HCT116 (cell line): ENCODE measurements at places on chromosomes 13 and 19.
A peak's percentile ranks its signal among the peaks of the same experiment; 100 is the strongest.

- peak; percentile 51 for DNase-seq
Measured at GRCh38 chr13:94416454-94417080, 62.9 kb downstream of the DCT start.

- no peak for DNase-seq
Measured at GRCh38 chr19:18274219-18274780, at the start of gene IQCN. TSS of gene IQCN (minus strand) at chr19:18274452. CDS start at chr19:18269478, 4,974 bp downstream.

DNA sequence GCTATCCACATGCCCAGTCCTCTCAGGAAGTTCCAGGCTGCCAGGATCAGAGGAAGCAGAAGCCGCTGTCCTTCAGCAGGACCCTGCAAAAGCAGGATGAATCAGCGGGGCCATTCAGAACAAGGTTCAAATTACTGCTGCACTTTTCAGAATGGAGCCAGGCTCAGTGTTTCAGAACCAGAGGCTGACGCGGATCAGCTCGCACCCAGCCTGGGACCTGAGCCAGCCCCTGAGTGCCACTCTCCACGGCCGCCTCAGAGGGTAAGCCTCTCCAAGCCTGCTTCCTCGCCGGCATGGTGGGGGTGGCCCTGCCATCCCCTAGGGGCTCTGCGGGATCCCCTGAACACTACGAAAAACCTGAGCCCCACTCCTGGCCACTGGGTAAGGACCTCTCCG lies 24.7 kb downstream of the RASA3 start:
- no peak for DNase-seq

GRCh38 chr19:960020-960419 lies 24.1 kb upstream of the WDR18 start:
- DNase-seq: no peak

DNA sequence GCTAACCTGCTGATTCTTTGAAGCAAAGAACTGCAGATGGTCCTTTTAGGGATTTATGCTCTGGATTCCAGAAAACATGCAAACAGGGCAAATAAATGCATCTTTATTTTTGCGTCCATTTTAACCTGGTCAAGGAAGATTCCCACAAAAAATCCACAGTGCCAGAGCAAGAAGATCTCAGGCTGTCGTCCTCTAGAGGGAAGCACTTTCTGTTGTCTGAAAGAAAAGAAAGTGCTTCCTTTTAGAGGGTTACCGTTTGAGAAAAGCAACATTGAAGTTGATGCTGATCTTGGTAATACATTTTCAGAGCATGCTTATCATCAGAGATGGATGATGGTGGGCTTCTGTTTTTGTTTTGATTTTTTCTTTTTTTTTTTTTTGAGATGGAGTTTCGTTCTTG lies 75.5 kb downstream of the DPRX start:
- no peak for DNase-seq

GRCh38 chr19:57465680-57466381 lies 8.9 kb upstream of the VN1R1 start:
- DNase-seq: peak; percentile 59

GRCh38 chr13:91904005-91904404 lies 505.6 kb downstream of the GPC5 start:
- no peak for DNase-seq

GRCh38 chr13:94716016-94716415 lies 3.7 kb upstream of the SOX21 start:
- no peak for DNase-seq

DNA sequence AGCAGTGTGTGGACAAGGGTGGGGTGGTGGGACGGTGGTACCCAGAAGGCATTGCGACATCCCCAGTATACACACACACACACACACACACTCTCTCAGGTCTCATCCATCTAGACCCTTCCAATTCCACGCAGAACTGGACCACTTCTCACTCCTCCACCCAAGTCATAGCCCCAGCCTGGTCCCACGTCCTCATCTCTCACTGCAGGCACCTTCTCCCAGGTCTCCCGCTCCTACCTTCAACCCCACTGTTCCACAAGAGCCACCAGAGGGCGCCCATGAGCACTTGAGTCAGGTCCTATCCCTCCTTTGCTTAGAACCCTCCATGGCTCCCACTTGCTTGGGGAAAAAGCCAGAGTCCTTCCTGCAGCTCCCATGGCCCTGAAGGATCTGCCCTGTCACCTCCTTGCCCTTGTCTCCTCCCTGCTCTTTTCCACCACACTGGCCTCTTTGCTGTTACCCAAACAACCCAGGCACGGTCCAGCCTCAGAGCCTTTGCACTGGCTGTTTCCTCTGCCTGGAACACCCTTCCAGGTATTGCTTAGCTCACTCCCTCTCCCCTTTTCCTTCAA lies 62.6 kb downstream of the IER2 start:
- DNase-seq: peak; percentile 56

DNA sequence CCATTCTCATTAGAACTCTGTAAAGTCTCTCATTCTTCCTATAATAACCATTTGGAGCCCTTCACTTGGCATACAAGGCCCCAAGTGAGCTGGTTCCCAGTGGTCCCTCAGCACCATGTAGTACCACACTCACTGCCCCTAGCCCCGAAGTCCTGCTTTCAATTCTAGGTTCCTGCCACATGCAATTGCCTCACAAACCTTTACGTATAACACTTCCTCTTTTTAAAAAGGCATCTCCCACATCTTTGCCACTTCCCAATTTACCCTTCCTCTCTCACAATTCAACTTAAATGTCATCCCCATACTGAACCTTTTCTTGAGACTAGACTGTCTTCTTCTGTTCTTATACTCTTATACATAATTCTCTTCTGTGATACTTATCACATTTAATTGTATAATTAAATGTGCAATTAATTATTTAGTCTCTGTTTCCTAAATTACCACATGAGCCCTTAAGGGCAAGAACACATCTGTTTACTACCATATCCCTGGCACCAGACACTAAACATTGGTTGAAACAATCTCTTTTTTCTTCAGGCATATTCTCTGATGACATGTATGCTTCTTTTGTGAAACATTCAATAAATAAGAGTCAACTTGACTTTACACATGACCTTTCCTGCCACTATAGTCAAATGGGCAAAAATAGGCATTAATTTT lies 304.0 kb downstream of the SPRY2 start:
- DNase-seq: no peak

DNA sequence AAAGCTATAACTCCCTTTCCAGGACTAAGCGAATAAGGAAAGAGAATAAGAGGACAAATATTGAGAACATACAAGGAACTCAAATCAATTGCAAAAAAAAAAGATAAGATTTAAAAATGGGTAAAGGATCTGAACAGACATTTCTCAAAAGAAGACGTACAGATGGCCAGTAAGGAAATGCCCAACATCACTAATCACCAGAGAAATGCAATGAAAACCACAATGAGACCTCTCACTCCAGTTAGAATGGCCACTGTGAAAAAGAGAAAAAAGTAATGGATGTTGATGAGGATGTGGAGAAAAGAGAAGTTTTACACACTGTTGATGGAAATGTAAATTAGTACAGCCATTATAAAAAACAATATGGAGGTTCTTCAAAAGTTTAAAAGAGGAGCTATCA lies 63.8 kb downstream of the VWA8 start:
- no peak for DNase-seq

- DNase-seq: peak; percentile 28
Measured at GRCh38 chr19:56076498-56076897, 44.6 kb downstream of the ZNF787 start.

DNA sequence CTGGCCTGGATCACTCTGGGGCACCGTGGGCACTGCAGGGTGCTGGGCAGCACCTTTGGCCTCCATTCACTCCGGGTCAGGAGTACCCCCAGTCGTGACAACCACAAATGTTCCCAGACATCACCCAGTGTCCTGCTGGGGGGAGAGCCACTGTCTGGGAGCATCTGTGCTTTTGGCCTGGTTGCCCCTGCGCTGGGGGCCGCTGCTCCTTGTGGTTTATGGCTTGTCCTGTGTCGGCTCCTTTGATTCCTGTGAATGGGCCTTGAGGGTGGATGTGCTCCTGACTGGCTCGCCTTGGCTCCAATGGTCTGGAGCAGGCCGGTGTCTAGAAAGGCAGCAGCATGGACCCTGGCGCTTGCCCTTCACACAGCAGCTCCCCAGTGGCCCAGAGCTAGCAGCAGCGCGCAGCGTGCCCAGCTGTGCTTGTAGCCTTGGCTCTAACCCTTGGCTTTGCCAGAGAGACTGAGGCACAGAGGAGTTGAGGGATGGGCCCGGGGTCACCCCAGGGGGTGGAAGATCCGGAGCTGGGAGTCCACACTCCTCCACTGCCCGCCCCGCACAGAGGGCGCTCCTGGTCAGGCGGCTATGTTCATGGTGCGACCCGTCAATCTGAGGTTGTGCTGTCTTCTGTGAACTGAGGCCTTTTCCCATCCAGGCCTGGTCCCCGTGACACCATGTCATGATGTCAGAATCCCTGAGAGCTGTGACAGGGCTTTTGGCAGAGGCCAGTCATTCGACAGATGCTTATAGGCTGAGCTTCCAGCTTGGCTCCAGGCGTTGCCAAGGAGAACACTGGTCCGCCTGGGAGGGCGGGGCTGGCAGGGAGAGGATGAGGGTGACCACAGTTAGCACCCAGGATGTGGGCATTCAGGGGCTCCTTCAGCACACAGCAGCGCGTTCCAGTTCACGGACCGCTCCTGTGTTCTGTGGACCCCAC lies 4.1 kb downstream of the DAZAP1 start:
- no peak for DNase-seq

DNA sequence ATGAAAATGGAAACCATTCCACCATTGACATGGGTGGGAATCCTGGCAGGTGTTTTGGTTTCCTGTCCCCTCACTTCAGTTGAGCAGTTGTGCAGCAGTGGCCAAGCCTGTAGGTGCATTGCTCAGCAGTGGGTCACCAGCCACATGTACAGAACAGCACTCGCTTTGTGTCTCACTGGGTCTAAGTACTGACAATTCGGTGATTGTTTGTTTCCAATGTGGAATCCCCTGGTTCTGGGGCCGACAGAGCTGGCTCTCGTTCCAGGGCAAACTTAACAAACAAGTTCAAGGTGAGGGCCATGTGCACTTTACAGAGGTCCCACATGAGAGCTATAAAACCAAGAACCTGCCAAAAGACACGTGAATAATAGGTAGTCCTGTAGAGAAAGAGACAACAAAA lies 54.1 kb upstream of the SPATA13 start:
- no peak for DNase-seq

- no peak for DNase-seq
Measured at GRCh38 chr19:49554701-49555181, 25.6 kb downstream of the NOSIP start.

GRCh38 chr13:22286338-22286737 lies 615.5 kb downstream of the FGF9 start:
- DNase-seq: no peak

- no peak for DNase-seq
Measured at GRCh38 chr19:12838182-12838885, at the start of gene MAST1. TSS of gene MAST1 (plus strand) at chr19:12838515. CDS start at chr19:12838573, 58 bp downstream.

DNA sequence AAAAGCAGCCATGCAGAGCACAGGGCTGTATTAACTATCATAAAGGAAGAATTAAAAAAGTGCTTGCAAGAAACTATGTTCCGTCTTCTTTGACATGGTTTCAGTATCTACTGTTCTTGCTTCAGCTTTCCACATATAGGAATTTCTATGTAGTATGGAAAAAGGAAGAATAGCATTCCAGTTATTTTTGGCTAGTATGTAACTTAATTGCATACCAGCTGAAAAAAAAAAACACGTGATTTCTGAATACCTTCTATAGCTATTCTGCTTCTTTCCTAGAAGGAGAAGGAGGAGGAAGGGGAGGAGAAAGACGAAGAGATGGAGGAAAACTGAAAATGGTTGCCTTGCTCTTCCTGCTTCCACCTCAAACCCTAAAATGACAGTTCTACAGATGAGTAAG lies 619.0 kb downstream of the KCTD12 start:
- no peak for DNase-seq

GRCh38 chr13:47420020-47420419 lies 523.2 kb upstream of the HTR2A start:
- no peak for DNase-seq

DNA sequence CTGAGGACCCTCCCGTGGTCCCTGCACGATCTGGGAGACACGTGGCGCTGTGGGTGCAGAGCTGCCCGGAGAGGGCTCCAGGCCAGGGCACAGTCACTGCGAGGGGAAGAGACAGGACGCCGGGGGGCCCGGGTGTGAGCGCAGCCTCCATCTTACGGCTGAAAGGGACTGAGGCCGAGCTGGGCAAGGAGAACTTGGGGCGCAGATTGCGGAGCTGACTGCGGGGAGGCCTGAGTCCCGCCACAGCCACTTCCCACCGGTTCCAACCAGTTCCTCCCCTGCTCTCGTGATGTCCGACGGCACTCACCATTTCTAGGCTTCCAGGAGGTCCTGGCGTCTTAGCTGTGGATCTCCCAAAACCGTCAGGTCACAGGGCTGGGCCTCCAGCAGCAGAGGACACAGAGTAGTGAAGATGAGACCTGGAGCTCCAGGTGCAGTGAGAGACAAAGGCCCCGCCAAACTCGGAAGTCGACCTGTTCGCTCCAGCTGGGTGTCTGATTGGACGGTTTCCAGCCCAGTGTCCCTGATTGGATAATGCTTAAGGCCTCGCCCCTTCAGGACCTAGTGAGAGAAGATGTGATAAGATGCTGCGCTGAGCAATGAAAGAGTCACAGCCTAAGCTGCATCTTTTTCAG lies 4.8 kb upstream of the ZNF253 start:
- no peak for DNase-seq

DNA sequence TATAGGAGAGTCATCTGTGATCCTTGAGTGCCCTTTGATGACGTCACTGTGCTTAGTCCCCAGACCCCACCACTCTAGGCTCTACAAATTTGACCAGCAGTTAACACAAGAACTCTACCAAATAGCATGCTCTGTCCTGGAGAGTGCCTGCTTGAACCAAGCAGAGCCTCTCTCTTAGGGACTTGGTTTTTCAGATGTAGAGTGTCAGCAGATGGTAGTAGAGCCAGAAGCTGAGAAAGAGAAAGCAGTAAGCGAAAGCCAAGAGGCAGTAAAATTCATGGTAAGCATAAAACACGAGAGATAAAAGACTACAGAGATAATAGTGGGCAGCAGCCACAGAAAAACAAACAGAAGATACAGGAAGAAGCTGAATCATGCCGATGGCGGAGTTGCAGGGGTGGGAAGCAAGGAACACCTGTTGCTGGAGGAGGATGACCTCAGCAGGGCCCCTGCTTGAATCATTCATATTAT lies 193.3 kb downstream of the SLC7A1 start:
- no peak for DNase-seq

DNA sequence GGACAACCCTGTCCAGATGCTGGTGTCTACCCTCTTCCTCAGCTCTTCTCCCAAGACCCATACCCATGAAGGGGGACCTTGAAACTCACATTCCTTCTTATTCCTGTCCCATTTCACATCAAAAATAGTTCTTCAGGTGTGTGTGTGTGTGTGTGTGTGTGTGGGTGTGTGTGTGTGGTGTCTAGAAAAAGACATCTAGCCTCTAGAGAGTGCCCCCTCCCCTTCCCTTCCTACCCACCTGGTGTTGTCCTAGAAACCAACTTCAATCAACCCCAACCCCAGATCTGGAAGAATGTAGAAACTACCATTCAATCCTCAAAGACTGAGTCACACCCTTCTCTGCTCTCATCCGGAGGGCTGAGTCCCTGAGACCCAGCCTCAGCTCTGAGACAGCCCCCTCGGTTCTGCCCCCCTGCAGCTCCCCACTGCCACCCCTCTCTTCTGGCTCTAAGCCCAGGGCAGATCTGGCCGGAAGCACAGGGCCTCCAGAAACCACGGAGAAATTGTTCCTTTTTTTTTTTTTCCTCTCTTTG lies 3.5 kb downstream of the KCNN4 start:
- no peak for DNase-seq

- DNase-seq: no peak
Measured at GRCh38 chr19:15426485-15427349, 7.9 kb upstream of the AKAP8L start.

GRCh38 chr19:11196406-11197287 lies 698 bp downstream of the KANK2 start:
- no peak for DNase-seq
